T-cell (primary cell): ENCODE measurements at places on chromosomes 1 and 21. TPM values are rescaled to one million over a fixed set of nuclear protein-coding genes. Genes with fewer than 3 reads are reported as not detected.

The LCE3E gene
- not detected for total RNA-seq

The PLA2G2C gene
- total RNA-seq, result not detected

The IQGAP3 gene
- 0.19 TPM for total RNA-seq

The IVL gene
- total RNA-seq, result not detected

DNA sequence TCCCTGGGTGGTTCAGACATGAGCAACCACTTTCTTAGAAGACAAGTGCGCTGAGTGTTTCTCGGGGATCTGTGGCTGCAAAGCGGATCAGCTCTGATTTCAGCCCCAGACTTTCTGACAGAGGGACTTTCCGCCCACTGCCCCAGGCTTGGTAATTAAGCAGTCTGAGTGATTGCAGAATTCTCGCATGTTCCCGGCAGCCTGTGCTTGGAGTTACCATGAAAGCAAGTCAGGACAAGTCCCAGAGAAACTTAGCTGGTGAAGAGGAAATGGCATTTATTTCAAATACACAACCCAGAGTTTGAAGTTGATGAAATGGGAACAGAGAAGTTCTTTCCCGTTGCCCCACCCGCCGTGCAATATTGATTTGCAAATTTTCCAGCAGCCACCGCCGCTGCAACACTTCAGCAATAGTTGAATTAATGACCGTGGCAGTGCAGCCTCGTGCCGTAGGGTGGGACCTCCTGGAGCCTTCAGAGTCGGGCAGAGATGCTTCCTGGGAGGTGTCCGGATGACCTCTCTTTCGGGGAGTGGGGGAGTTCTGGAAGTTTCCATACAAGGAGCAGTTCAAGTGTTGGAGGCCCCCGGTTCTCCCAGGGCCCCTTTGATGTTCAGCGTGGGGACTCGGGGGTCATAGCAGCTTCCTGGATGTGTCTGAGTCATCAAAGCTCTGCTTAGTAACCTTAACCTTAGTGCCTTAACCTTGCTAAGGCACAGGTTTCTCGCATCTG, 134.7 kb downstream of the KAZN start:
- no peak overlapping the region for H3K4me3 ChIP-seq
- no peak overlapping the region for H3K27ac ChIP-seq
- no peak for DNase-seq
- peaks cover 23% of the 10 kb centered on the region for H3K27me3 ChIP-seq
- H3K4me1 ChIP-seq, result no peaks in the 10 kb centered on the region

DNA sequence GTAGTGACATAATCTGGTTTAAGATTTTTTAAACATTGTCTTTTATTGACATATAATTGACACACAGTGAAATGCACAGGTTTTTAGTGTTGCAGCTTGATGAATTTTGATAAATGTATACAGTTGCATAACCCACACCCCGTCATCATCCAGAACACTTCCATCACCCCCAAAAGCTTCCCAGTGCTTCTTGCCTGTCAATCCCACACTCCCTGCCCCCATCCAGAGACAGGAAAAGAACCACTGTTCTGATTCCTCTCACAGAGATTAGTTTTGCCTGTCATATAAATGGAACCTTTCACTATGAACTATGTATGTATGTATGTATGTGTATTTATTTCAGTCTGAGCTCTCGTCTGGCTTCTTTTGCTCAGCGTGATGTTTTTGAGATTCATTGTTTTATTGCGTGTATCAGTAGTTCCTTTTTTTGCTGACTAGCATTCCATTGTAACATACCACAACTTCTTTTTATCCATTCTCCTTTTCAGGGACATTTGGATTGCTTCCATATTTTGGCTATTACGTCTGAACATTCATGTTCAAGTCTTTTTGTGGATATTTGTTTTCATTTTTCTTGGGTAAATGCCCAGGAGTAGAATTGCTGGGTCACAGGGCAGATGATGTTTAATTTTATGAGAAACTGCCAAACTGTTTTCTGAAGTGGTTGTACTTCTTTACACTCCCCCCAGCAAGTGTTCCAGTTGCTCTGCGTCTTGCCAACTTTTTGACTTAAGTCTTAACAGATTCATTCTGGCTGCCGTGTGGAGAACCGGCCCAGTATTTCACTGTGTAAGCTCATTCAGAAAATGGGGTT, 8.7 kb downstream of the UBIAD1 start:
- H3K4me1 ChIP-seq, result peaks cover 78% of the 10 kb centered on the region
- peaks cover 36% of the 10 kb centered on the region for H3K36me3 ChIP-seq
- peak overlapping the region; percentile 23 for H3K4me3 ChIP-seq
- no peaks in the 10 kb centered on the region for H3K27me3 ChIP-seq
- peak overlapping the region; percentile 58 for H3K27ac ChIP-seq

The CD52 gene
- 1,054 TPM for total RNA-seq

DNA sequence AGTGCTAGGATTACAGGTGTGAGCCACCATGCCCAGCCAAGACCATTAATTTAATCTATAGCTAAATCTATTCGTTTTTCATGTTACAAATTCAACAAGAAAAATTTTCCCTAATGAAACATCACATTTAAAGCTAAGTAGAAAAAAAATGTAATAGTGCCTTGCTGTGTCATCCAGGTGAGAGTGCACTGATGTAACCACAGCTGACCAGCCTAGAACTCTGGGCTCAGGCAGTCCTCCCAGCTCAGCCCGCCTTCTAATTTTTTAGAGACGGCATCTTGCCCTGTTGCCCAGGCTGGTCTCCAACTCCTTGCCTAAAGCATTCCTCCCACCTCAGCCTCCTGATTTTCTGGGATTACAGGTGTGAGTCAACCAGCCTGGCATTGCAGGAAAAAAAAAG, 109.0 kb downstream of the PPIAL4G start:
- no peak for DNase-seq
- no peak overlapping the region for H3K4me3 ChIP-seq
- no peaks in the 10 kb centered on the region for H3K27me3 ChIP-seq
- H3K27ac ChIP-seq, result peak overlapping the region; percentile 86
- H3K36me3 ChIP-seq, result no peaks in the 10 kb centered on the region
- peaks cover 38% of the 10 kb centered on the region for H3K4me1 ChIP-seq

The PODN gene
- 0.43 TPM for total RNA-seq

DNA sequence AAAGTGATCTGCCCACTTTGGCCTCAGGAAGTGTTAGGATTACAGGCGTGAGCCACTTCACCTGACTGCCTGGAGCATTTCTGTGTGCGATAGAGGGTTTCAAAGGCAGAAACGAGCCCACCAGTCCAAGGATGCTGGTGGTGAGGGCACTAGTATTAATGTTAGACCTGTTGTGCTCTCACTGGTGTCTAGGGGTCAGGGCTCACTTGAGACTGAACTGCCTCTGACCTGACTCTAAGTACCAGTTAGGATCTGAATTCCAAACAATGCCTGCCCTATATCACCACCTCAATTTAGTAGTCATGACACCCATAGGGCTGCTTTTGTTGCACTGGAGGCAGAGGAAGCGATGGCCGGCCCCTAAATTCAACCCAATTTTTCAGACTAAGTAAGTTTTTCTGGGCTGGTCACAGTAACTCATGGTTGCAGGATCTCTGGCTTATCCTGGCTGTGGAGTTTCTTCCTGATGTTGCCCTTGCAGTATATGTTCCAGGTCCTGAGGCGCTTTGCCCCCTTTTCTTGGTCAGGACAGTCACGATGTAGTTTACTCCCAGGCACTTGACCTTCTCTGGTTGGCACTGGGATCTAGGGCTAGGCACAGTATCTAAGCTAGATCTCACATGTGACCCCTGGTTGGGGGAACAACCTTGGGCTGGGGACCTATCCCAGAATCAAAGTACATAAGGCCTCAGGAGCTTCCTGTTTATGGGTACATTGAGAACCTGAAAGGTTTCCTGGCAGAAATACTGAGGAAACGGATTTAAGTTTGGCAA, 4.5 kb downstream of the CCDC17 start:
- H3K27me3 ChIP-seq, result no peaks in the 10 kb centered on the region
- no peak overlapping the region for H3K27ac ChIP-seq
- no peak overlapping the region for H3K4me3 ChIP-seq
- DNase-seq, result no peak
- H3K4me1 ChIP-seq, result no peaks in the 10 kb centered on the region
